ENCODE measurements at places on chromosomes 4 and X.

GRCh38 chr4:114012749-114013148, 33.3 kb upstream of the ARSJ start:
- no peak for DNase-seq

DNA sequence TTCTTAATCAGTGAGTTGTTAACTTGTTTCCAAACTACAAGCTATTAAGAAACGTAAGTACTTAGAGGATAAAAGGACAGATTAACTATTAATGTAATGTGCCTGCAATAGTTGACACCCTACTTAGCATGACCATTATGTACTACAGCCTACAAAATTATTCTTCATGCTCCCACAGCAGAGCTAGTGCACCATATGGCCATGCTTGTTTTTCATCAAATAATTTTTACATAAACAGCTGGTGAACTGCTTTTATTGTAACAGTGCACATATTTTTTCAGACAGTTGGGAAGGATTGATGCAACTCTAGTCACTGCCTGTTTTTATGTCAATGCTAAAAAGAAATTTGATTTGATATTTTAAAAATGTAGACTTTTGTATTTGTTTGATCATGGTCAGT, 10.2 kb upstream of the MAGEB10 start:
- no peak for DNase-seq

DNA sequence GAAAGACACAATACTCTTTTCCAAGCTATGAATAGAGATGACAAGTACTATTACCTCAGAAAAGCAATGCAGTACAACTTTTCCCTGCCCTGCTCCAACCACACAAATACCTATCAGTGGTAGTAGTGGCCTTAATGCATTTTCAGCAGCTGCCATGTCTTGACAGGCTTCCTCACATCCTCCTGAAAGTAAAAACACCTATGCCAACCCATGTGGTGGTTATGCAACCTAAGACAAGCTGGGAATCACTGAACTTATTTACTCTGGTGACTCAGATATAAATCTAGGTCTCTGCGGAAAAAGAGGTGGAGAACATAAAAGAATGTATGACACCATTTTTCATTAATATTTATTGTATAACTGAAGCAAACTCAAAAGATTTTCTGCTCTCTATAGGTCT, 14.5 kb downstream of the WDFY3 start:
- peak; percentile 75 for DNase-seq

- DNase-seq: no peak
Measured at GRCh38 chrX:91122151-91122694, 312.4 kb upstream of the PABPC5 start.

- peak; percentile 40 for DNase-seq
Measured at GRCh38 chr4:186144198-186144945, 39.9 kb downstream of the FAM149A start.

DNA sequence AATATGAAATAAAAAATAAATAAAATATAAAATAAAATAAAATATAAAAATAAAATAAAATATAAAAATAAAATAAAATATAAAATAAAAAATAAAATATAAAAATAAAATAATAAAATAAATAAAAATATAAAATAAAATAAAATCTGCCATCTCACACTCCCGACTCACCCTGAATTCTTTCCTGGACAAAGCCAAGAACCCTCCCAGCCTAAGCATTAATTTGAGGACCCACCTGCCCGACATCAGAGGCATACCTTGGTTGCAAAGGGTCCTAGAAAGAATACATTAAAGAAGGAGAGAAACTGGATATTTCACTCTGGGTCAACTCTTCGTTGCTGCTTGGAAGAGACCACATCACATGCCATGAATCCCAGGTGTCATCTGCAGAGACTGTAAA, 138.3 kb downstream of the CRLF2 start:
- no peak for DNase-seq
